ENCODE measurements at places on chromosomes 5 and 9.

DNA sequence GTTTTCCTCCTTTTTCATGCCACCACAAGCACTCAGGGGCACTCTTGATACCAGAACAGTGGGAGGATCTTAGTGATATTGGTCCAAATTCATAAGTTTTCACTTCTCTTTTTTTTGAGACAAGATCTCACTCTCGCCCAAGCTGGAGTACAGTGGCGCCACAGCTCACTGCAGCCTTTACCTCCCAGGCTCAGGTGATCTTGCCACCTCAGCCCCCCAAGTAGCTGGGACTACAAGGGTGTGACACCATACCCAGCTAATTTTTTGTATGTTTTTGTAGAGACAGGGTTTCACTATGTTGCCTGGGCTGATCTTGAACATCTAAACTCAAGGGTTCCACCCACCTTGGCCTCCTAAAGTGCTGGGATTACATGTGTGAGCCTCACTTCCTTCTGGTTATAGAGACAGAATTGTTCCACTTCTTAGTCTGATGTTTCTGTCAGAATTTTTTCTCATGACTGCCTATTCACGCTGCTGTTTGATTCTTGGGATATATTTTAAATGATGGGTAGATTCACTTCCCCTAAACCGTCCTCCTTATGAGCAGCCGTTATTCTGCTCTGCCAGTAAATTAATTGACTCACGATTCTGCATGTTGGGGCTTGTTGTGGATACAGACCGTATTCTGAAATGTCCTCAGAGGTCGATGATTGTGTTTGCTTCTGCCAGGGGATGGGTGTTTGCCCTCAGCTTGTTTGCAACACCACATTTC, 30.8 kb downstream of the MTAP start:
- no peak for DNase-seq

GRCh38 chr5:112388739-112389138, 30.3 kb downstream of the EPB41L4A start:
- DNase-seq = no peak

- DNase-seq = no peak
Measured at GRCh38 chr5:137488974-137489373, 10.2 kb downstream of the SPOCK1 start.

DNA sequence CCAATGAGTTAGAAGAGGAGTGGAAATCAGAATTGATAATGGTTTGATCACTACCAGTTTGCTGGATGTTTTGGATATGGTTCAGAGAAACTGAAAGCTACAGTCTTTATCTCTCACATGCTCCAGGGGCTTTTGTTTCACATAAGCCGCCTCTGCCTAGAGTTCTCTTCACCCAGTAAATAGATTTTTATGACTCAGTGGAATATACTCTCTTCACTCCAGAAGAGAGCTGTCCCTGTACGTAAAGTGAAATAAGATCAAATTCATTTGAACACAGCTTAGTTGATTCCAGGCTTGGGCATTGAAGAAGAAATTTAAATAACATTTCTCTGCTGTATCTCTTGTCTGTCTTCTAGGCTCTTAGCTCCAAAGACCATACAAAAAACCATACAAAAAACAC, 184.9 kb downstream of the TRPM3 start:
- no peak for DNase-seq

DNA sequence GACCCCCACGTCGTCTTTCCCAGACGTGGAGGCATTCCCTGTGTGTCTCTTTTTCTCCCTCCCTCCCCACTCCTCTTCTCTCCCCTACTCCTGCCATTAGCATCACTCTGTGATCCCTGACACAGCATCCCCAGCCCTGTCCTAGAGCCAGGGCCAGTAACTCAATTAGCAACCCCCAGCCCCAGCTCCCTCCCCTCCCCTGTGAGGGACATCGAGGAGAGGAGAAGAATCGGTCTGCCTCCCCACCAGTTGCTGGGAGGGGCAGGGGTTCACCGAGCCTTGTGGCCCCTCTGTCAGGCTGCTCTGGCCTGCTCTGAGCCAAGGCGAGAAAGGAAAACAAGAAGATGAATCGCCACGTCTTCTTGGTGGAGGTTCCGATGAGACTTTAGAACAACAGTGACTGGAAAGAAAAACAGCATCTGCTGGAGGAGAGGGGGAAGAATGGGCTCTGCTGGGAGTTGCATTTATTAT, 123.1 kb downstream of the PAPPA start:
- DNase-seq = no peak
